ENCODE measurements at places on chromosomes 4 and X. TPM values are rescaled to one million over a fixed set of nuclear protein-coding genes. Genes with fewer than 3 reads are reported as not detected.

Gene SSX3
- not detected for total RNA-seq

Gene POU3F4
- not detected for total RNA-seq

Gene SPANXB1
- not detected for total RNA-seq

Gene UGT2A1
- not detected for total RNA-seq

Gene SSX2B
- not detected for total RNA-seq

Gene NDNF
- total RNA-seq, result 3.4 TPM

Gene HSD17B10
- total RNA-seq, result 76.6 TPM

Gene LNX1
- total RNA-seq, result 13.5 TPM

Gene AWAT1
- total RNA-seq, result not detected

Gene CTAG1A
- total RNA-seq, result not detected

Gene STOX2
- total RNA-seq, result 27.3 TPM

Gene PNCK
- total RNA-seq, result not detected

Gene NUP62CL
- total RNA-seq, result 0.11 TPM

Gene ZNF827
- total RNA-seq, result 1.5 TPM

Gene CLIC2
- total RNA-seq, result 11.3 TPM

Gene ZNF718
- 3.1 TPM for total RNA-seq

Gene RRH
- not detected for total RNA-seq

Gene TRPC3
- not detected for total RNA-seq

Gene NWD2
- under 0.01 TPM for total RNA-seq

Gene CXCL13
- total RNA-seq, result not detected

Gene ALAS2
- not detected for total RNA-seq

Gene HDAC8
- 23.5 TPM for total RNA-seq

Gene ADH1A
- not detected for total RNA-seq

Gene GPR173
- 1.1 TPM for total RNA-seq

Gene ETDB
- total RNA-seq, result not detected

Gene UGT2B17
- total RNA-seq, result not detected

Gene ANXA10
- not detected for total RNA-seq

Gene TCEAL9
- total RNA-seq, result 76.7 TPM

Gene GAGE13
- not detected for total RNA-seq

Gene TMEM47
- total RNA-seq, result 6.4 TPM

Gene SULT1E1
- total RNA-seq, result 0.22 TPM

Gene OTC
- 0.17 TPM for total RNA-seq

Gene RAI2
- total RNA-seq, result 2.4 TPM

Gene GAGE12J
- total RNA-seq, result not detected

Gene IL21
- not detected for total RNA-seq

Gene WDR45
- total RNA-seq, result 22.4 TPM

Gene LANCL3
- 0.43 TPM for total RNA-seq

Gene JCHAIN
- total RNA-seq, result not detected

Gene SHISA3
- total RNA-seq, result not detected

Measured in dermis lymphatic vessel endothelial cell (primary cell).